Activated CD8-positive, alpha-beta T cell treated with anti-CD3 and anti-CD28 coated beads, Interleukin-2, amount 10 ng/mL, durations not matched to agents 7 days and 5 days (primary cell): ENCODE measurements at places on chromosomes 7 and 10. TPM values are rescaled to one million over a fixed set of nuclear protein-coding genes. Genes with fewer than 3 reads are reported as not detected.

DNA sequence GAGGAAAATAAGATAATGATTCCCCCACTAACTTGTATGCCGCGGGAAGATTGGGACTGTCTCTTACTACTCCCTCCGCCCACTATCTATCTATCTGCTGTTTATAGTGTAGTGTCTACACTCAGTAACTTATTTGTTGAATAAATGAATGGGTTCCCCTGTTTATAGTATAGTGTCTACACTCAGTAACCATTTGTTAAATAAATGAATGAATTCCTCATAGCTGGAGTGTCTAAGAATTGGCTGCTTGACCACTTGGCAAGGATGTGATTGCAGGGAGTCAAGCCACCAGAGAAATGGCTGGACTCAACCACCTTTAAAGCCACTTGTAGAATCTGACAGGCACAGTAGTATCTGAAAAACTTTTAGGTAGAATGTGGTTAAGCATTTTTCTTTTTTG lies 147.1 kb downstream of the TRIL start:
- no peak for DNase-seq

DNA sequence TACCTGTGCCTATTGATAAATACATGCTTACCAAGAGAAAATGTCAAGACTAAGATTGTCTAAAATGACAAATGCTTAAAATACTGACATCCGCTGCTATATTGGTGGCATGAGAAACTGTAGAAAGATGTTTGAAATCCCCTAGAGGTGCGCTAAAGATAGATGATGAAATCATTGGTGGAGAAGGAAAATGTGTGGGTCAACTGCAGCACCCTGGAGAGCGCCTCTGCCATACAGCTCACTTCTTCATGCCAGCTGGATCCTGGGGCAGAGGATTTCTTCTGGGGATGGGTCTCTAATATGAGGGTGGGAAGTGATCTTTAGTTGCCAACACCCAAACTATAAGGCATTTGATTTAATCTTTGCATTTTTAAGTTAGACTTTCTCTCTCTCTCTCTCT lies 680.4 kb upstream of the POM121L12 start:
- no peak for DNase-seq

The SLC18A2 gene
- not detected for total RNA-seq

The GPR15LG gene
- total RNA-seq = not detected

The SLC13A4 gene
- not detected for total RNA-seq

The GIMAP5 gene
- total RNA-seq = 63.3 TPM
